Kasumi-1 (cell line): ENCODE measurements at places on chromosomes 12 and 14.

DNA sequence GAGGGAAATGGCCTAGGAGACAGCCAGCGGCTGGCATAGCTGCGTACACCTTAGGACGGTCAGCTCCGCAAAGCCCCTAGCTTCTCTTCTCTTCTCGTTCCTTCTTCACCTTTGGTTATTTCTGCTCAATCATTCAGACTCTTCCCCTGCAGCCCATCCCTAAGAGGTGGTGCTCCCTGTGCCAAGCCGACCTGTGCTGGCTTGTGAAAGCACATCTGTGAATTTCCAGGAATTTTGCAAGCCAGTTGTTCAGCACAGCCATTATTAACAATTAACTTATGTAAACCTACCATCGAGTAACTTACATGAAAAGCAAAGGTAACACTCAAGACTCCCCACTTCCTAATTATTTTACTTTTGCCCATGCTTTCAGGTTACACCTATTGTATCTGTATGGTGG lies 20.9 kb upstream of the GPR68 start:
- DNase-seq: no peak

GRCh38 chr14:53999061-53999488 lies 42.5 kb upstream of the BMP4 start:
- DNase-seq: no peak

DNA sequence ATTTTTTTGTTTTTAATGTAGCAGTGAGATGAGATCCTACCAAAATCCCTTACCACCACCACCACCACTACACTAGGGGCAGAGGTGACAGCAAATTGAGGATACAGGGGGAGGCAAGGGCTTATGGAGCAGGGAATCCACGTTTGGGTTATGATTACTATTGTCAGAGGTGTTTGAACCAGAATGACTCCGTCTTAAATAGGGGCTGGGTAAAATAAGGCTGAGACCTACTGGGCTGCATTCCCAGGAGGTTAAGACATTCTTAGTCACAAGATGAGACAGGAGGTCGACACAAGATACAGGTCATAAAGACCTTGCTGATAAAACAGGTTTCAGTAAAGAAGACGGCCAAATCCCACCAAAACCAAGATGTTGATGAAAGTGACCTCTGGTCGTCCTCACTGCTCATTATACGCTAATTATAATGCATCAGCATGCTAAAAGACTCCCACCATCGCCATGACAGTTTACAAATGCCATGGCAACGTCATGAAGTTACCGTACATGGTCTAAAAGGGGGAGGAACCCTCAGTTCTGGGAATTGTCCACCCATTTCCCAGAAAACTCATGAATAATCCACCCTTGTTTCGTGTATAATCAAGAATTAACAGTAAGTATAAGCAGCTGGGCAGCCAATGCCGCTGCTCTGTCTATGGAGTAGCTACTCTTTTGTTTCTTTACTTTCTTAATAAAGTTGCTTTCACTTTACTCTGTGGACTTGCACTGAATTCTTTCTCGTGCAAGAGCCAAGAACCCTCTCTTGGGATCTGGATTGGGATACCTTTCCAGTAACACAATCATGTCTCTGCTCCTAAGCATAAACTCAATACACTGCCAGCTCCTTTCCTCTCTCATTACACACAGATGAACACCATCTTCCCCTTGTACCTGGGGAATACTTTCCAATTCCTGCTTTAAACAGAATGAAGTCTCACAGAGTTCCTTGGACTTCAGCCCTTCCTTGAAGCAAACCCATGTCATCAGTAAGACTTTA lies 16.7 kb upstream of the CRY1 start:
- DNase-seq: no peak

DNA sequence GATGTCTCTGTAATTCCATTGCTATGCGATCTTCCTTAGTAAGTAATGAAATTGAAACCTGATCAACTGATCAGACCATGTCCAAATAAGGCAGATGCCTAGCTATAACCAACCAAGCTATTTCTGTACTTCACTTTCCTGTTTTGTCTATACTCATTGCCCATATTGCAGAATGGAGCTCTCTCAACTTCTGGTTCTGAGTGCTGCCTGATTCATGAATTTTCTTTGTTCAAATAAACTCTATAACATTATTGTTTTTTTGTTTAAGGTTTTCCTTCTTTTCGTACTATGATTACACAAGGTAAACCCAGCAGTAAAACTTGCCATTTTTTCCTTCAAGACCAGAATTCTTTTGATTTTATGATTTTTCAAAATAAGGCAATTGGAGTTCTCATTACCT lies 16.3 kb downstream of the COX16 start:
- DNase-seq: no peak

GRCh38 chr12:30755395-30755762 lies 628 bp upstream of the CAPRIN2 start:
- no peak for DNase-seq

- no peak for DNase-seq
These were observed 42.5 kb upstream of the MYBPC1 start for GRCh38 chr12:101552277-101552676.

- DNase-seq: no peak
These were observed 434.6 kb upstream of the RGS6 start for GRCh38 chr14:71497645-71498086.

DNA sequence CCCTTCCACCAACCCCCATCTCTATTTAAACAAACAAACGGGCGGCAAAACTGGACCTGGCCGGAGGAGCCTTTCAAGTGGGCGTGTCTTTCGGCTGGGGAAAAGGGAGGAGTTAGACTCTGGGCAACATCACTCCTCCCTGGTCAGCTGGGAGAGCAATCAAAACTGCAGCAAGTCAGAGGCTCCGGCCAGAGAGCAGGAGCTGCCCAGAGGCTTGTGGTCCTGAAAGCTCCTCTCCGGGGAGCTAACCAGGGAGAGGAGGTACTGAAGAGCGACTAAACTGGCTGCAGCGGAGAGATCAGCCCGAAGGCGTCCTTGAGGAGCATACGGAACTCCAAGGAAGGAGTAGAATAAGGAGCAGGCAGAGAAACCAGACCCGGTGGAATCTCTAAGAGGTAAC lies at the start of gene NEUROD4:
Gene NEUROD4 (plus strand): TSS at position 191 of the 400 bp plus-strand sequence. CDS start 6,466 bp downstream, outside the sequence.
- DNase-seq: peak; percentile 39

- no peak for DNase-seq
These were observed 157.6 kb upstream of the VASH1 start for GRCh38 chr14:76603713-76604112.

DNA sequence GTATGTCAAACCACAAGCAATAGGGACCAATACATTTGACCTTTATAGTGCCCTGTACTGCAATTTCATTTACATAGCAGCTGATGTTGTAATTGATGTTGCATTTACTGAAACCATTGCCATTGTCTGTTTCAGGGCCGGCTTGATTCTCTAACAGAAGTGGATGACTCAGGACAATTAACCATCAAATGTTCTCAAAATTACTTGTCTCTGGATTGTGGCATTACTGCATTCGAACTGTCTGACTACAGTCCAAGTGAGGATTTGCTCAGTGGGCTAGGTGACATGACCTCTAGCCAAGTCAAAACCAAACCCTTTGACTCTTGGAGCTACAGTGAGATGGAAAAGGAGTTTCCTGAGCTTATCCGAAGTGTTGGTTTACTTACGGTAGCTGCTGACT lies 216.0 kb downstream of the AKAP6 start:
- no peak for DNase-seq

- peak; percentile 55 for DNase-seq
These were observed at the start of gene UNC119B for GRCh38 chr12:120710031-120710804. TSS of gene UNC119B (plus strand) at chr12:120710458. CDS start at chr12:120710475, 17 bp downstream.

DNA sequence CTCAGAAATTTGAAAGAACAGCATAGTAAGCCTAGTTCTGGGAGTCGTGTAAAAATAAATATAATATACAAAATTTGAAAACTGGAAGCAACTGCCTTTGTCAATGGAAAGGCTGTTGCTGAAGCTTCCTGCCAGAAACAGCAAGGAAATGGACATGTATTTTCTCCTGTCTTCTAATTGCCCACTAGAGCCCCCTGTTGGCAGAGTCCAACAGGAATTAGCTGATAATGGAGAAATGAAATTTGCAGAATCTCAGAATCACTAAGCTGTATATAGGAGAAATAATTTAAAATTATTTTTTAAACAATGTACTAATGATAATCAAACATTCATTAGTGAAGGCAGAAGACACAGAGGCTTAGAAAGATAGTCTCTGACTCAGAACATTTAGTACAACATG lies 414.8 kb downstream of the SLC6A15 start:
- peak; percentile 27 for DNase-seq

GRCh38 chr12:125287155-125287847 lies 222.1 kb downstream of the AACS start:
- DNase-seq: no peak

GRCh38 chr12:86256163-86256562 lies at the start of gene MGAT4C:
TSS of gene MGAT4C (minus strand) at chr12:86256391.
- DNase-seq: no peak

DNA sequence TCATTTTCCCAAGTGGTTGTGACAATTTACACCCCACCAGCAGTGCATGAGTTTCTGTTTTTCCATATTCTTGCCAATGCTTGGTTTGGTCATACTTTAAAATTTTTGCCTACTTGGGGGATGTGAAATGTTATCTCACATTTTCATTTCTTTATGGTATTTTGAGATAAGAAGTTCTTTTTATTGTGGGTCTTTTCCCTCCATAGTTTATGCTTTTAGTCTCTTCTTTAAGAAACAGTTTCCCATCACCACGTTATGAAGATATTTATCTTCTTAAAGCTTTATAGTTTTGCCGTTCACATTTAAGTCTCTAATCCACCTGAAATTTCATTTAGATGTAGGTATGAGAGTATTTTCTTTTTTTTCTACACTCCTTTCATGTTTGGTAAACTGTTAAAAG lies 95.7 kb downstream of the PPM1A start:
- DNase-seq: no peak

DNA sequence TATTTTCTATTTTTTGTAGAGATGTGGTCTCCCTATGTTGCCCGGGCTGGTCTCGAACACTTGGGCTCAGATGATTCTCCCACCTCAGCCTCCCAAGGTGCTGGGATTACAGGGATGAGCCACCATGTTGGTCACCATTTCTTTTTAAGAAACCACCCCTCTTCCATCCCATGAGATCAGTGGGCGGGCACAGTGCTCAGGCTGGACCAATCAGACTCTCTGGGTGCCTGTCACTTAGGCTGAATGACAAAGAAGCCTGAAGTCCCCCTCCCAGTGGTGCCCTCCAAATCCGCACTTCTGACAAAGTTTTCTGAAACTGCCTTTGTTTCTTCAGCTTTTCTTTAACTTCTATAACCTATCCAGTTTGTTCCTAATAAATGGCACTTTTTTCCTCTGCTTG lies 48.2 kb downstream of the CALM1 start:
- DNase-seq: no peak

- DNase-seq: no peak
These were observed 107.7 kb upstream of the LRFN5 start for GRCh38 chr14:41498959-41499358.

DNA sequence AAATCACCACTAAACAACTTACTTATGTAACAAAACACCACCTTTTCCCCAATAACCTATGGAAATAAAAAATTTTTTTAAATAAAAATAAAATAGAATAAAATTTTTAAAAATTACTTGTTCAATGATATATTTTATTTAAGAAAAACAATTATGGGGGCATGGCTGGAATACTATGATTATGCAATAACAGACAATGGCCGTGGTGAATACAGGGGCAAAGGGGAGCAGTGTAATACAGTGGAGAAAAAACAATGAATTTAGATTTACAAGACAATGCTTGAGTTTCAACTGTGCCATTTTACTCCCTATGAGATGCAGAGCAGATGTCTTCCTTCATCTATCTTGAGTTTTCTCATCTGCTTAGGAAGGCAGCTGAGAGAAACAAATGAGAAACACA lies 72.9 kb downstream of the BLTP3B start:
- DNase-seq: no peak

- no peak for DNase-seq
These were observed 16.1 kb upstream of the PLA2G1B start for GRCh38 chr12:120343692-120344091.

DNA sequence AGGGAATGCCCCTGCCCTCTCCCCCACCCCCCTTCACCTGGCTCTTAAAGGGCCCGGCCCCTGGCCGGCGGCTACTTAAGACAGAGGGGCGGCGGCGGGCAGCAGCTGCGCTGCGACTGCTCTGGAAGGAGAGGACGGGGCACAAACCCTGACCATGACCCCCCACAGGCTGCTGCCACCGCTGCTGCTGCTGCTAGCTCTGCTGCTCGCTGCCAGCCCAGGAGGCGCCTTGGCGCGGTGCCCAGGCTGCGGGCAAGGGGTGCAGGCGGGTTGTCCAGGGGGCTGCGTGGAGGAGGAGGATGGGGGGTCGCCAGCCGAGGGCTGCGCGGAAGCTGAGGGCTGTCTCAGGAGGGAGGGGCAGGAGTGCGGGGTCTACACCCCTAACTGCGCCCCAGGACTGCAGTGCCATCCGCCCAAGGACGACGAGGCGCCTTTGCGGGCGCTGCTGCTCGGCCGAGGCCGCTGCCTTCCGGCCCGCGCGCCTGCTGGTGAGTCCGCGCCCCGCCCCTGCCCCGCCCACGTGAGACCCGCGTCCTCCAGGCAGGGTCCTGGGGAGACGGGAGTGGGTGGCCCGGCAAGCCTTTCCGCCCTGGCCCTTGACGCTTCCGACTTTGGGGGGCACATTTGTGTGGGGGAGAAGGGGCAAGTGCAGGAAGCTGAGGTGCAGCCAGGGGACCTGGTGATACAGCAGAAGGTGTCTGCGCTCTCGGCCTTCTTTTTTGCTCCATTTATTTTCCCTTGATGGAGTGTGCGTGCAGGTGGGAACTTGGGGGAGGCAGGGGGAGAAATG lies at the start of gene IGFBP6:
Gene IGFBP6 (plus strand): TSS at position 104 of the 790 bp plus-strand sequence. CDS start 51 bp downstream, at position 155.
- DNase-seq: no peak

DNA sequence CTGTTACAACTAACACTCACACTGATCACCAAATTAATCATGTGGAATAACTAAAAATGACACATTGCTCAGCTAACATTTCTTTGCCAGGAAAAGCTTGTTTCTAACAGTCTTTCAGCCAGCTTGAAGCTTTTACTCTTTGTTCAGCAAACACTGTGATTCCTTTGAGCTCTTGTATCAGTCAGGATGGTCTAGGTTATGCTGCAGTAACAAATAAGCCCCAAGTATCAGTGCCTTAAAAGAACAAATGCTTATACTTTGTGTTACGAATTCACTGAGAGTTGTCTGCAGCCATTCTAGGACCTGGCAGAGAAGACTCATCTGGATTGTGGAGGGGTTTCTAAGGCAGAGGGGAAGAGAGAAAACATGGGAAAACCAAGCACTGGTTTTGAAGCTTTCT lies 47.6 kb upstream of the PIWIL1 start:
- DNase-seq: no peak

- DNase-seq: no peak
These were observed 11.7 kb downstream of the EPS8 start for GRCh38 chr12:15777355-15778012.
